ENCODE measurements at places on chromosomes 16 and 17.

DNA sequence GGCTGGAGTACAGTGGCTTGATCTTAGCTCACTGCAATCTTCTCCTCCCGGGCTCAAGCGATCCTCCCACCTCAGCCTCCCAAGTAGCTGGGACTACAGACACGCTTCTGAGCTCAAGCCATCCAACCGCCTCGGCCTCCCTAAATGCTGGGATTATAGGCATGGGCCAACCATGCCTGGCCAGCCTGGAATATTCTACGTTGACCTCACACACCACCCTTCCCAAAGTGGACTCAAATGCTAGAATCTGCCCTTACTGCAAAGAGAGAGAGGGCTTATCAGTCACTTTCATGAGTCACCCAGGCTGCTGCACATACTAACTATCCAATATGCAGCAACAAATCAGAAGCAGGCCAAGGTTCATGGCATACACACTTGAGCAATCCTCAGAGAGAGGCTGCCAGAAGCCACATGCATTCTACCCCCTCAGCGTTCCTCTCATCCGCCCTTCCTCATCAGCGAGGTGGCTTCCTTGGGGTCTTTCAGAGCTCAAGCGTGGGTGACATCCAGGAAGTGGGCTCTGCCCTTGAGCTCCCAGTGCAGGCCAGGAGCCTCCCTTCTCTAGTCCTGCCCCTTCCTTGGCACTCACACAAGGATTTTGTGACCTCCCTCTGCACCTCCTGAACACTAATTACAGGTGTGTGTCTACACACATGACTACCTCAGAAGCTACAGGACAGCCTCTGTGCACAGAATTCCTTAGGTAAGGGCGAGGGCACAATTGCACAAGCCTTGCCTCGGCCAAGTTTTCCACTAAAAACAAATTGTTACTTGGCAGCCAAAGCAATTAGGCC lies 24.8 kb upstream of the SIAH1 start:
- no peak overlapping the region for H3K27ac ChIP-seq
- peaks cover 19% of the 10 kb centered on the region for H3K4me1 ChIP-seq
- DNase-seq = no peak

- no peaks in the 10 kb centered on the region for H3K36me3 ChIP-seq
- DNase-seq = no peak
- H3K4me3 ChIP-seq = peak overlapping the region; percentile 8
- H3K4me1 ChIP-seq = peaks cover 19% of the 10 kb centered on the region
- no peaks in the 10 kb centered on the region for H3K27me3 ChIP-seq
Measured at GRCh38 chr17:61159221-61159814, 240.3 kb upstream of the TBX2 start.

DNA sequence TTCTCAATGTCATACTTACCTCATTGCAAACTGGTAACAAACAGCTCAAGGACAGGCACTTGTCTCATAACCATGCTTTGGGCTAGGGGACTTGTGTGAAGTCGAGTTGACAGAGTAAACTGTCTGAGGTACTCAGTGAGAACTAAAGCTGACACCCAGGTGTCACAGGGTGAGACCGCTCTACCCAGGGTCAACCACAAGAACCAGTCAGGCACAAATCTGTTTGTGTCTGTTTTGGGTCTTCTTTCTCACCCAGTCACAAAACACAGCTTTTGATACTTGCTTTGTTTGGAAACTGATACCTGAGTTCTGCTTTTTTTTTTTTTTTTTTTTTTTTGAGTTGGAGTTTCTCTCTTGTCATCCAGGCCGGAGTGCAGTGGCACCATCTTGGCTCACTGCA lies 161.1 kb downstream of the STX8 start:
- peaks cover 5% of the 10 kb centered on the region for H3K4me1 ChIP-seq
- no peaks in the 10 kb centered on the region for H3K27me3 ChIP-seq
- no peak overlapping the region for H3K27ac ChIP-seq
- DNase-seq = no peak
- H3K36me3 ChIP-seq = no peaks in the 10 kb centered on the region

- no peaks in the 10 kb centered on the region for H3K27me3 ChIP-seq
- peaks cover 15% of the 10 kb centered on the region for H3K36me3 ChIP-seq
- H3K4me3 ChIP-seq = no peak overlapping the region
- H3K27ac ChIP-seq = no peak overlapping the region
- peaks cover 34% of the 10 kb centered on the region for H3K4me1 ChIP-seq
Measured at GRCh38 chr16:11064851-11065250, 120.5 kb downstream of the CLEC16A start.

GRCh38 chr17:19398301-19399181 lies 11.6 kb upstream of the MFAP4 start:
- no peak overlapping the region for H3K4me3 ChIP-seq
- H3K27me3 ChIP-seq = no peaks in the 10 kb centered on the region
- no peak for DNase-seq

- H3K27me3 ChIP-seq = no peaks in the 10 kb centered on the region
- no peak overlapping the region for H3K4me3 ChIP-seq
- DNase-seq = no peak
- H3K36me3 ChIP-seq = no peaks in the 10 kb centered on the region
- H3K27ac ChIP-seq = no peak overlapping the region
Measured at GRCh38 chr16:50259334-50260205, 6.8 kb upstream of the ADCY7 start.

GRCh38 chr16:55144651-55145050 lies 179.4 kb upstream of the IRX6 start:
- no peaks in the 10 kb centered on the region for H3K27me3 ChIP-seq
- H3K36me3 ChIP-seq = no peaks in the 10 kb centered on the region
- no peaks in the 10 kb centered on the region for H3K4me1 ChIP-seq
- no peak for DNase-seq

GRCh38 chr16:15043344-15043743 lies 12.5 kb downstream of the NTAN1 start:
- H3K4me3 ChIP-seq = no peak overlapping the region
- H3K36me3 ChIP-seq = peaks cover 10% of the 10 kb centered on the region
- no peak for DNase-seq
- H3K4me1 ChIP-seq = peaks cover 4% of the 10 kb centered on the region
- H3K27ac ChIP-seq = no peak overlapping the region

DNA sequence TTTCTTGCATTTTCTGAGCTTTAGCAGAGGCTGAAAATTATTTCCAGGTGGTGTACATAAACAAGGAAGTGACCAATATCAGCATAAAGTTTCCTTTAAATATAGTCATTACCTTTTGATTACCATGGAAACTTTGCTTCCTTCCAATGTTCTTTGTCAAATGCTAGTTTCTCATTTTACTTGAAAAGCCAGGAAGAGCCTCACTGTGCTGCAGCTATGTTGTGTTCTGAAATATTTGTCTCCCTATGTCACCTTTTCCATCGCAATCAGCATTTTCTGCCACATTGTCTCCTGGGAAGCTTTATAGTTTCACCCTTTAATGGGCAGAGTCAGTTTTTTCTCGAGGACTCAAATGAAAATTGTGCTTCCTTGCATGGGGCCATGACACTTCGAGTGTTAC lies 496.0 kb downstream of the CDH8 start:
- peaks cover 1% of the 10 kb centered on the region for H3K36me3 ChIP-seq
- H3K4me1 ChIP-seq = no peaks in the 10 kb centered on the region
- H3K4me3 ChIP-seq = no peak overlapping the region
- no peaks in the 10 kb centered on the region for H3K27me3 ChIP-seq
- H3K27ac ChIP-seq = no peak overlapping the region
- DNase-seq = no peak

- peak overlapping the region; percentile 76 for H3K4me3 ChIP-seq
- no peak overlapping the region for H3K27ac ChIP-seq
- peak; percentile 53 for DNase-seq
- peaks cover 2% of the 10 kb centered on the region for H3K36me3 ChIP-seq
- peaks cover 10% of the 10 kb centered on the region for H3K27me3 ChIP-seq
Measured at GRCh38 chr17:82332669-82333278, 792 bp downstream of the SECTM1 start.

- no peaks in the 10 kb centered on the region for H3K36me3 ChIP-seq
- H3K27ac ChIP-seq = no peak overlapping the region
- peaks cover 20% of the 10 kb centered on the region for H3K27me3 ChIP-seq
- no peak overlapping the region for H3K4me3 ChIP-seq
- no peaks in the 10 kb centered on the region for H3K4me1 ChIP-seq
- no peak for DNase-seq
Measured at GRCh38 chr16:2810651-2811050, 6.4 kb upstream of the PRSS21 start.

DNA sequence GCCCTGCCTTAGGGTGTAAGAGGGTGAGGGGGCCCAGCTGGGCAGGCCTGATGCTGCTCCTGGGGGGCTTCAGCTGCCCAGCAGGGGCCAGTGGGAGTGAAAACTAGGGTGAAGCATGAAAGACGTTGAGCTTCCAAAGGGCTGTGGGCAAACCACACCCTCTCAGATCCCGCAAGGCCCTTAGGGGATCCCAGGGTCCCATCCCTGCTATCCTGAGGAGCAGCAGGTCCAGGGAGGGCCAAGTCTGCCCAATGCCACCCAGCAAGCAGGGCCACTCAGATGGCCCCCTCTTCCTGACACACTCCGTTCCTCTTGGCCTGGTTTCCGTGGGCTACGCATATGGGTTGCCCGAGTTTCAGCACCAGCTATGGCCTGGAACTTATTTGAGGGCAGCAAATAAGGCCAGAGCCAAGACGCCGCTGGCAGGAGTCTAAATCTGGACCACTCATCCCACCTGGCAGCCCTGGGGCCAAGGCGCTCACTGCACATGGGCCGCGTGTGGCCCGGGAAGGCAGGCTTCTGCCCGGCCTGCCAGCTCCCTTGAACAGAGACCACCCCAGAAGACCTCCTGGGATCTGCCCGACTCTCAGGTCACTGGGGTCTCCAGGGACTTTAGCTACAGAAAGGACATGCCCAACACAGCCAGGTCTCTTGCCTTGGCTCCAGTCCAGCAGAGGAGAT lies 4.2 kb downstream of the ATP2A3 start:
- H3K4me3 ChIP-seq = peak overlapping the region; percentile 41
- H3K36me3 ChIP-seq = peaks cover 1% of the 10 kb centered on the region
- H3K4me1 ChIP-seq = peaks cover 62% of the 10 kb centered on the region
